ENCODE measurements at places on chromosomes 4 and X.

DNA sequence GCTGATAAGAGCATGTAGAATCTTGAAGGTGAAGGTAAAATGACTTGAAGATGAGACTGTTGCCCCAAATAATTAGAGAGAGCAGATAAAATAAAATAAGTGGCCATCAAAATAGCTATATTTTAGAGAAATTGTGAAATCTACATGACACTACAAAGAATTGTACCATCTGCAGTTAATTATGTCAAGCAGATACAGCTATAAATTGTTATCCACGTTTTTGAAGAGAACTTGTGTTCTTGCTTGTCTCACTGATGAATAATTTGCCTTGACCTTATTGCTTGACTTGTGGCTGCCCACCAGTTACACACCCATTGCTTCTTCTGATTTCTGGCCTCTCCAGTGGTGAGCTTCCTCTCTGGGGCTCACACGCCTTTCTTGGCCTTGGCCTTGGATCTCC lies 75.8 kb upstream of the TNIP3 start:
- DNase-seq: no peak

GRCh38 chrX:46573892-46574773 lies 568 bp downstream of the CHST7 start:
- peak; percentile 26 for DNase-seq

GRCh38 chr4:152676052-152676854 lies 3.5 kb downstream of the TMEM154 start:
- peak; percentile 6 for DNase-seq

GRCh38 chrX:18674417-18674787 lies 2.5 kb upstream of the RS1 start:
- DNase-seq: no peak

DNA sequence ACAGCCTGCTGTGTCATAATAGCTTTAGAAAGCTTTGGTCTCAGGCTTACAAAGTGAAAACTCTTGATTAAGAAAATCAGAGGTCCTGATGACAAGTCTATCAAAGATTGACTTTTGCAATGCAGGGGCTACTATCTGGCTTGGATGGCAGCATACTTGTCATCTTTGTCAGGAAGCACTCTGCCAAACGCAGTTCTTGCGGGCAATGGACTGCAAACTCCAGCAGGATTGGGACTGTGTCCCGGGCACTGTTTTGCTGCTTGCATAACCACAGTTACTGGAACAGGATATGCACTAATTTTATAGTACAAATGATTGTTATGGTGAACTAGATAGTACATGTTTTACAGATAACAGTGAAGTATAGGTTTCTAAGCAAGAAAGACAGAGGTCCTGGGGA lies 185.6 kb downstream of the IQCM start:
- DNase-seq: no peak

- peak; percentile 11 for DNase-seq
These were observed 223.0 kb downstream of the MID1 start for GRCh38 chrX:10397349-10397748.

DNA sequence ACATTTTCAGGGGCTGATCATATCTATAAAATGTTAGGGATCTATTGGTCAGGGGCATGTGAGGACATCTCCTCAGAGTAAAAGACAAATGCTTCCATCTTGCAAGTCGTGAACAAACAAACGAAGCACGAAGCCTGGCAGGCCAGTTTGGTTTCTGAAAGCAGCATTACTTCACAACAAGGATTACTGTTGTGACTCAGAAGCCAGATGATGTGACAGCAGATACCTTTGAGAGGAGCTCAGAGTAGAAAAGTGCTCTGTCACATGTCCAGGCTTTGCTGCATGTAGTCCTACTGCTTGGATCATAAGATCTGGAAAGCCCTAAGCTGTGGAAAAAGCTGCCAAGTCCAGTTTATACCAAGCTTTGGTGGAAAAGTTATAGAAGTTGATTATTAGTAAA lies 1827.2 kb downstream of the ARAP2 start:
- no peak for DNase-seq

GRCh38 chr4:184446132-184446658 lies 28.2 kb downstream of the IRF2 start:
- DNase-seq: no peak

DNA sequence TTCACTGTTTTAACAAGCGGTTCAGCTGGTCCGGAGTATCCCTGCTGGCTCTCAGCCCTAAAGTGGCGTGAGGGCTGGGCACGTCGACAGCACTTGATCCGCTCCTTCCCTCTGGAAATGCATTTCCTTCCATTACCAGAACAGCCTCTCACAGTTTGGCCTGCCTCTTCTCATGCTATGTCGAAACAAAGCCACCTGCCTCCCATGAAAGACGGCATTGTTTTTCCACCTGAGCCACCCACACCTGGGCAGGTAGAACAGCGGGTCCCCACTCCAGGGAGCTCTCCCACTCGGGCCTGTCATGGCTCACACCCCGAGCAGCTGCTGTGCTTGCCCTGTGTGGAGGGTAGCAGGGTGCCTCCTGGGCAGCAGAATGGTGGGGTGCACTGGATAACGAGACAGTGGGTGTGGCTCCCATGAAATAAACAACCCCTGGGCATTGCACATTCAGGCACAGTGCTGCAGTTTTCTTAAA lies 86.2 kb downstream of the FHDC1 start:
- no peak for DNase-seq

GRCh38 chr4:155703486-155704247 lies 37.0 kb downstream of the GUCY1A1 start:
- no peak for DNase-seq

DNA sequence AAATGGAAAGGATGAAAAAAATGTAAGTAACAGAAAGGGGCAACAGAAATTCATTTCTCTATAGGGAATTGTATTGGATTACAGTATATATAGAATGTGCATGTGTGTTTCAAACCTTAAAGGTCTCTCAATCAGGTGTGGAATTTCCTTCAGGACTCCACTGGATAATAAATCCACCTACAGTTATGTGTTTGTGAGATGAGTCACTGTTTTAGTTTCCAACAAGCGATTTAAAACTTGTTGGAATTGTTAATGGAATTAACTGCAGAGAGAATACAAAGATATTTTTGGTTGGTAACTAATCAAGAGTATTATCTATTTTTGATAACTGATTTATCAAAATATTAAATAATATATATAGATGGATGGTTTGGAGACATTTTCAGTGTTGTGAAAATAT lies 32.8 kb downstream of the CEP44 start:
- no peak for DNase-seq

DNA sequence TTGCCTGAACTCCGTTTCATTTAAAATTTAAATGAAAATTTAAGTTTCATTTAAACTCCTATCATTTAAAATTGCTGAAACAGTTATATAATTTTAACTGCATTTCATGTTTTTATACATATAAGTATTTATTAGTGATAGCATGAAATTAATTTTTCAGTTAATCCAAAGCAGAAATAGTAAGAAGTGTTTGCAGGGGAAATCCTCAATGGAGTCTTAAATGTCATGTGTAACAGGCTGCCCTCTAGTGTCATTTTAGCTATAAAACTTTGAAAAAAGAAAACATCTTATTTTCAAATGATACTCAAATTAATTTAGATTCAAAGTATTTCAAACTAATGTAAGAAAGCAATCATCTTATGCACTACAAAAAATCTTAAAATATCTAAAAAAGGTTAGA lies 27.2 kb downstream of the TAPT1 start:
- peak; percentile 51 for DNase-seq

- DNase-seq: peak; percentile 36
These were observed 484 bp downstream of the GALNTL6 start for GRCh38 chr4:171813526-171814250.

GRCh38 chr4:182126096-182126495 lies 117.1 kb upstream of the TENM3 start:
- no peak for DNase-seq

GRCh38 chr4:99803566-99804101 lies 13.0 kb upstream of the DAPP1 start:
- DNase-seq: no peak

GRCh38 chrX:8841911-8842310 lies 40.7 kb upstream of the FAM9A start:
- DNase-seq: no peak

GRCh38 chr4:14771504-14772175 lies 230.6 kb upstream of the CPEB2 start:
- no peak for DNase-seq

DNA sequence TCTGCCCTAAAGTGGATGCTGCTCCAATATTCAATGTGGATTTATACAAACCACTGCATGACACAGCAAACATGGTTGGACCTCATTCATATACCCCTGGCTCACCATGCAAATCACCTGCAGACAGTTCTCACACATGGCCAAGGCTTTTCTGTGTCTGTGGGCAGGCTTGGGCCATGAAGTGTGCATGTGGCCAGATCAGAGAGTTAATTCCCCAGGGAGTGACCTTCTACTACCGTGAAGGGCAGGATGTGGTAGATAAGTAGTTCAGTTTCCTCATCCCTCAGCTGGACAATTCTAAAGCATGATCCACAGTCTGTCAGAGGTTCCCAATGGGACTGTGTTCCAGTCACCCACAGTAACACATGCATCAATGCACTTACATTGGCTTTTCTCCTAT lies 24.6 kb upstream of the BCLAF3 start:
- no peak for DNase-seq

DNA sequence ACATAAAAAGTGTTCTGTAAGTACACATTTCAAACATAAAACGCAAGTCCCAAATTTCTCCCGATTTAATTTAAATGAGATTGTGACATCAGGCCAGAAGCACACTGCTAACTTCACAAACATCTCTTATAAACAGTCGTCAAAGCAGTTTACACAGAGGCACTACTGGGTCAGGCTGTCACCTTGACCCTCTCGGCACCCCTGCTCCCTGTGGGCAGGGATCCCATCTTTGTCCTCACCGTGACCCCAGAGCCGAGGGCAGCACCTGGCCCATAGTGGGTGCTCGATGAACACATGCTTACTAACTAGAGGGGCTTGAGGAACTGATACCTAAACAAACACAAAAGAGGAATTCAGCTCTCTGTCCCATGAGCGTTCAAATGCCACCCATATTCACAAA lies 22.2 kb downstream of the QDPR start:
- no peak for DNase-seq

DNA sequence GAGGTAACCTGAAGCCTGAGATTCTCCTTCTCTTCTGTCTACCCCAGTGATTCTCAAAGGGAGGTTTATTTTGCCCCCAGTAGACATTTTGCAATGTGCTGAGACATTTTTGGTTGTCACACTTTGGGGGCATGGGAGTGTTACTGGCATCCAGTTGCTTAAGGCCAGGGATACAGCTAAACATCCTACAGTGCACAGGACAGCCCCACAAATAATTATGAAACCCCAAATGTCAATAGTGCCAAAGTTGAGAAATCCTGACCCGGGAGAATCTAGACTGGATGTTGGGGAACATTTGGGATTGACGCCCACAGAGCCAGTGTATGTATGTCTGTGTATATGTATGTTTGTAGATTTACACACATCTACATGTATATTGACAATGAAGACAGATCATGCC lies 13.2 kb downstream of the MID1 start:
- DNase-seq: no peak

DNA sequence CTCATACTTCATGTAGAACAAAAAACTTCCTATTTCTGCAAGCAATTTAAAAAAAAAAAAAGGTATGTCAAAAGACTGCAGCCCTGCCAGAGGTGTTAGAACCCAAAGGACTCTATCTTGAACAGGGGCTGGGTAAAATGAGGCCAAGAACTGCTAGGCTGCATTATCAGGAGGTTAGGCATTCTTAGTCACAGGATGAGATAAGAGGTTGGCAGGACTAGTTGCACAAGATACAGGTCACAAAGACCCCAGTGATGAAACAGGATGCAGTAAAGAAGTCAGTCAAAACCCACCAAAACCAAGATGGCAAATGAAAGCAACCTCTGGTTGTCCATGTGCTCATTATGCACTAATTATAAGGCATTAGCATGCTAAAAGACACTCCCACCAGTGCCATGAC lies 104.1 kb downstream of the ANOS1 start:
- DNase-seq: no peak

GRCh38 chr4:88043001-88043400 lies 35.6 kb downstream of the PKD2 start:
- no peak for DNase-seq

- no peak for DNase-seq
These were observed 5.4 kb downstream of the RNF150 start for GRCh38 chr4:141127884-141128283.

GRCh38 chr4:26032630-26033317 lies 118.8 kb downstream of the SMIM20 start:
- no peak for DNase-seq

- DNase-seq: no peak
These were observed 200.7 kb downstream of the SOWAHB start for GRCh38 chr4:76697129-76697803.

- no peak for DNase-seq
These were observed 89.0 kb downstream of the TRAPPC11 start for GRCh38 chr4:183747931-183748670.

GRCh38 chr4:80201252-80202151 lies 4.2 kb downstream of the PRDM8 start:
- DNase-seq: peak; percentile 95

GRCh38 chr4:5678977-5679376 lies 29.4 kb downstream of the EVC2 start:
- DNase-seq: no peak

DNA sequence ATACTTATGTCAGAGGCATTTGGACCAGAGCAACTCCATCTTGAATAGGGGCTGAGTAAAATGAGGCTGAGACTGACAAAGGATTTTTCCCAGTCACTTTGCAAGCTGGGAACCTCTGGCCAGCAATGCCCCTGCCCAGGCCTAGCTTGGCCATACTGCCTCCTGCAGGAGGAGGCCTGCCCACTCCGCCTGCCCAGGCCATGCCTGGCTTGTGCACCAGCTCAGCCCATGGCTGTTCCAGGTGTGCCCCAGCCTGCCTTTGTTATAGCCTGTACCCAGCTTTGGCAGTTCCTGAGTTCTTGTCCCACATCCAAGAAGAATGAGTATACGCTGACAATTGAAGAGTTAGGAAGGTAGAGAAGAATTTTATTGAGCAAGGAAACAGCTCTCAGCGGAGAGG lies 176.1 kb downstream of the AASDH start:
- no peak for DNase-seq

GRCh38 chr4:12724510-12724909 lies 759.6 kb downstream of the RAB28 start:
- peak; percentile 42 for DNase-seq

DNA sequence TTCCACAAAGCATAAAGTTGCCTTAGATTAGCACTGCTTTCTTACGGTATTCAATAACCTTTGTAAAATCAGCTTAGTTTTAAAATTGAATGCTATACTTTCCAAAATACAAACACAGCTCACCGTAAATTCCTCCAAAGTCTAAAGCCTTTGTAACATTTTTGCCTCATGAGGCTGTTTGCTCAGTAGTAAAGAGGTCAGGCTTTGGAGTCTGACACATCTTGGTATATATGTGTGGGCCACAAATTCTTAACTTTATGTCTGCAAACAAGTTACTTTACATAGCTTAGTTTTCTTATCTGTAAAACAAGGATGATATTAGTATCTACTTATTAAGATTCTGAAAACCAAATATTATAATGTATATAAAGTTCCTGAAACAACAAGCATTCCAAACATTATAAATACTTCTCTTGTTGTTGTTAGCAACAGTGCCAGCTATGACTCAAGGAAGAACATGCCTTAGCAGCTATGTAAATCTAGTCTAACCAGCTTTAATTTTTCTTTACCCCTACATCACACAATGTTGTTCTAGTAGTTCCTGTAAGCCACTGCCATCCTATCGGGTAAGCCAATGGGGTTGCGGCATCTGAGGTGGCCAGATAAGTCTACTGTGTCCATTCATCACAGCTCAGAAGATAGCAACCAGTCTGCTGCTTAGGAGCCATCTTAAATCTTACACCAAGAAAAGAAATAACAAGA lies 709.0 kb downstream of the KLHL13 start:
- DNase-seq: no peak

Measured in Kasumi-1 (cell line).